ENCODE measurements at places on chromosomes 1 and 21. TPM values are rescaled to one million over a fixed set of nuclear protein-coding genes. Genes with fewer than 3 reads are reported as not detected.

- DNase-seq = no peak
Measured at GRCh38 chr1:1366699-1367066, 8.3 kb downstream of the AURKAIP1 start.

DNA sequence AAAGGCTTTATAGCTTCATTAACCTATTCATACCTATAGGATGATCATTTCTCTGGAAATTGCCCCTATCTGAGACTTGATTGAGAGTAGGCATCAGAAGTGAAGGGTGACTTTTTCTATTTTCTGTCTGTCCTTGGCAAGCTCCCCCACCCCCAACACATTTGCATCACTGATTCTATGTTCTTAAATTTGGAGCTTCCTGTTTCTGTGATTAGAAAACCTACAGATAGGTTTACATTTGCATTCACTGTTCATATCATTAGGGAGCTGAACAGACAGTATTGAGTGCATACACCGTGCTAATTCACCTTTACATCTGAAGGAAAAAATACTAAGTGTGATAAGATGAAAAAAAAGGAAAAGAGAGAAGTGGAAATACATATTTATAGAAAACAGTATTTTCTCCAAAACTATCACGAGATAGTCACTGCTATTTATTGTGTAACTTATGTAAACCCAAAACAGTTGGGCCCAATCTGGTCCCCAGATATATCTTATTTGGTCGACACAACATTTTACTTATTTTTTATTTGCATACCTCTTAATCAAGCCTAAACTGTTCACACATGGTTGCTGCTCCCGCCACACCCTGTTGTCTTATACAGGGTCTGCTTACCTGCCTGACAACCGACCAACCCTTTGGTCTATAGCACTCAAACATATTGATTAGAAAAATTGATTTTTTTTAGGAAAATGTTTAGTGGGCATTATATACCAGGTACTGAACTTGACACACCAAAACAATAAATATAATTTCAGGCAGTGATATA is 218.8 kb downstream of the NTNG1 start:
- no peak for DNase-seq

DNA sequence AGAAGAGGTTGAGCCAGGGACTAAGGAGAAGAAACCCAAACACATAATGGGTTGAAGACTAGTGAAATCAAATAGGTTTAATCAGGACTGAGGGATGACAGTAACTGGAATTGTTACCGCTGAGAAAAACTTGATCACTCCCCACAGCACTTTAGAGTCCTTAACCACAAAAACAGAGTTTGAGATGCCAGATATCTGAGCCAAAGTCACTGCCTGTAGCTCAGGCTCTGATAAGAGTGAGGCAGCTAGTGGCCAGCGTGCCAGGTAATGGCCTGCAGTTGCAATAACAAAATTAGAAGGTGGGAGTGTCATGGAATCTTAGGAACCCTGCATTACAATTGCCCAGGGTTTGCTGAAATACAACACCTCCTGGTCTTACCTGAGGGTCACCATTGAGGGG is 48.0 kb downstream of the PRKAB2 start:
- no peak for DNase-seq

Gene TMPRSS3
- total RNA-seq = not detected

DNA sequence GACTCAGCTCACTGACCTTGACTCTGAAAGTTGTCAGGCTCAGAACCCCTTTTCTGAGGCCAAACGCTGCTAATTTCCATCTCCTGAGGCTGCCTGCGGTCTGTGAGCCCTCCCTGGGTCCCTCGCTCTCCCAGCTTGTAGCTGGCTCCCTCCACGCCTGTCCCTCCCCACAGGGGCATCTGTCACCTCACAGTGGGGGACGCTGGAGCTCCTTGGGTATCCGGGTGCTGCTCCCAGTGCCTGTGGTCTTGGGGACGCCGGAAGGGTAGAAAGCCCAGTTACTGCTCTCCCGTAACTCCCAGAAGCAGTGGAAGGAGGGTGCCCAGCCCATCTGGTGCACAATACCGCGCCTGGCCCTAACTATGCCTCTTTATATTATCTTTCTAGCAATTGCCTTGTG is 13.0 kb upstream of the MMEL1 start:
- no peak for DNase-seq

GRCh38 chr1:19752083-19752696 is 47.5 kb downstream of the TMCO4 start:
- no peak for DNase-seq
